ENCODE measurements at places on chromosomes 1 and 21. TPM values are rescaled to one million over a fixed set of nuclear protein-coding genes. Genes with fewer than 3 reads are reported as not detected.

EPHA2 gene
- 18.1 TPM for polyA plus RNA-seq

C1orf210 gene
- 30.6 TPM for polyA plus RNA-seq

SNAPIN gene
- 60.9 TPM for polyA plus RNA-seq

ZNF695 gene
- polyA plus RNA-seq = 3.8 TPM

AMY1C gene
- not detected for polyA plus RNA-seq

LAX1 gene
- 0.08 TPM for polyA plus RNA-seq

OR2L3 gene
- not detected for polyA plus RNA-seq

CHIA gene
- polyA plus RNA-seq = not detected

CBR3 gene
- 0.90 TPM for polyA plus RNA-seq

PALMD gene
- 2.1 TPM for polyA plus RNA-seq

NID1 gene
- polyA plus RNA-seq = 200 TPM

KIF17 gene
- polyA plus RNA-seq = 5.6 TPM

RNU1-2 gene
- not detected for polyA plus RNA-seq

ARL8A gene
- 48.2 TPM for polyA plus RNA-seq

TMCC2 gene
- 7.1 TPM for polyA plus RNA-seq

CRABP2 gene
- 88.2 TPM for polyA plus RNA-seq

OR2M3 gene
- 0.03 TPM for polyA plus RNA-seq

MTARC1 gene
- 22.7 TPM for polyA plus RNA-seq
